ENCODE measurements at places on chromosomes 7 and 10.
A peak's percentile ranks its signal among the peaks of the same experiment; 100 is the strongest.

GRCh38 chr7:107234436-107234835 is 65.6 kb downstream of the HBP1 start:
- DNase-seq = no peak

- no peak for DNase-seq
These were observed 23.6 kb downstream of the PIP4K2A start for GRCh38 chr10:22690614-22691431.

DNA sequence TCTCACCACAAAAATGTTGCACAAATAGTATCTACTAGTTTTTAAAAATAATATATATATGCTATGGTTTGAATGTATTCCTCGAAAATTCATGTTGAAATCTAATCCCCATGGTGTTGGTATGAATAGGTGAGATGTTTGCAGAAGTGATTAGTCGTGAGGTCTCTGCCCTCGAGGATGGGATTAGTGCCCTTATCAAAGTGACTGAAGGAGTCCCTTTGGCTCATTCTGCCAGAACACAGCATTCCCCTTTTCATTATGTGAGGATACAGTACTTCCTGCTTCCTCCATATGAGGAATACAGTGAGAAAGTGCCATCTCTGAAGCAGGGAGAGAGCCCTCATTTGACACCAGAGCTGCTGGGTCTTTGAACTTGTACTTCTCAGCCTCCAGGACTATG is 777.5 kb upstream of the LRRTM3 start:
- no peak for DNase-seq

DNA sequence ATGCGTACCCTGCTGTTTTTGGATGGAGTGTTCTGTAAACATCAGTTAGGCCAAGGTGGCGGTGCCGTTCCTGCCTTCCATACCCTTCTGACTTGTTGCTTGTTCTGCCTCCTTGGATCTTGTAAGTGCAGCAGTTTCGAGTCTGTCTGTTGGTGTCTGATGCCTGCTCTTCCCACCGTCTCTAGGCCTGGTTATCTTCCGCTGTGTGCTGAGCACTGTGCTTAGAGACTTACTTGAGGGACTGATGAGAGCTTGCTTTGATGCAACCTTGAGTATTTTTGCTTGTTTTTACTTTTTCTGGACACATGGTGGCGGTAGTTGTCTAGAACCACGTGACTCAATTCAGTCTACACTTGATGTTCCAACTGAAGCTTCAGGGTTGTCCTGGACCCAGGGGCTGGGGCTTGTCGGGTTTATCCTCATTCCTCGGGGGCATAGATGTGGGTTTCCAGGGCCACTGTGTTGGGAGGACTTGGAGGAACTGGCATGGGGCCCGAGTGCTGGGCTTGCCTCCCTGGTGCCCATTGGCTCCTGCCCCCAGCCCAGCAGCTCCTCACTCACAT is 14.4 kb upstream of the SPRN start:
- no peak for DNase-seq

GRCh38 chr7:98771941-98772603 is 97.7 kb downstream of the TMEM130 start:
- DNase-seq = no peak

DNA sequence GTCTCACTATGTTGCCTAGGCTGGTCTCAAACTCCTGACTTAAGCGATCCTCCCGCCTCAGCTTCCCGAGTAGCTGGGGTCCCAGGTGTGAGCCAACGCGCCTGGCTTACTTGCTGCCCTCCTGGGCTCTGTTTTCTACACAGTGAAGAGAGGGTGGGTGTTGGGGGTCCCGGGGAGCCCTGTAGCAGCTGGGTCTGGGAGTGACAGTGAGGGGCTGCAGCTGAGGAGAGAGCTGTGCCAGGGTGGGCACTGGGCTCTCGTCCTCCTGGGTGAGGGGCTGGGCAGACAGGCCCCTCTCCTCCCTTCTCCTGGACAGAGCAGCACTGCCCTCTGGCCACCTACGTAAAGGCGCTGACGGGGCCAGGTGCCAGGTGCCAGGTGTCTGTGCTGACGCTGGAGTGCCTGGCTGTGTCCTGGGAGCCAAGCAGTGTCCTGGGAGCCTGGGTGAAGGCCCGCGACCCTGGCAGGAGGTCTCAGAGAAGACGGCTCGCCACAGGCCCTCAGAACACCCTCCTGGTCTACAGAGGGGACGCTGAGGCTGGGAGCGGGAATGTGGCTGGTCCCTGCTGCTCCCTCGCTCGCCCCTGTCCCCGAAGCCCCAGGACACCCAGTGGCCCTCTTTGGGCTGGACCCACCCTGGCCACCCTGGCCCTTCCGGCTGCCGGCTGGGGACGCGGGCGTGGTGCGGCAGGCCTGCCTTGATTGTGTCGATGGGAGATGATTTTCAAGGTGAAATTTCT is 35.6 kb downstream of the UNCX start:
- no peak for DNase-seq

- DNase-seq = no peak
These were observed 10.3 kb downstream of the LRMDA start for GRCh38 chr10:75441682-75442081.

DNA sequence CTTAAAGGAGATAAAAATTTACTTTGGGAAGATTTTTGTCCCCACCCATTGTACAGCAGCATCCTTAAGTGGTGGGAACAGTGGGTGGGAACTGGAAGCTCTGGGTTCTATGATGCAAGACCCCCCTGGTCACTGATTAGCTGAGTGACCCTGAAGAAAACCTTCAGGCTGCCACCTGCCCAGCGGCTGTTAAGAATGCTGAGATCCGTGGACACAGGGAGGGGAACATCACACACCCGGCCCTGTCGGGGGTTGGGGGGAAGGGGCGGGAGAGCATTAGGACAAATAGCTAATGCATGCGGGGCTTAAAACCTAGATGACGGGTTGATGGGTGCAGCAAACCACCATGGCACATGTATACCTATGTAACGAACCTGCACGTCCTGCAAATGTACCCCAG is 14.5 kb downstream of the CARD11 start:
- DNase-seq = no peak

DNA sequence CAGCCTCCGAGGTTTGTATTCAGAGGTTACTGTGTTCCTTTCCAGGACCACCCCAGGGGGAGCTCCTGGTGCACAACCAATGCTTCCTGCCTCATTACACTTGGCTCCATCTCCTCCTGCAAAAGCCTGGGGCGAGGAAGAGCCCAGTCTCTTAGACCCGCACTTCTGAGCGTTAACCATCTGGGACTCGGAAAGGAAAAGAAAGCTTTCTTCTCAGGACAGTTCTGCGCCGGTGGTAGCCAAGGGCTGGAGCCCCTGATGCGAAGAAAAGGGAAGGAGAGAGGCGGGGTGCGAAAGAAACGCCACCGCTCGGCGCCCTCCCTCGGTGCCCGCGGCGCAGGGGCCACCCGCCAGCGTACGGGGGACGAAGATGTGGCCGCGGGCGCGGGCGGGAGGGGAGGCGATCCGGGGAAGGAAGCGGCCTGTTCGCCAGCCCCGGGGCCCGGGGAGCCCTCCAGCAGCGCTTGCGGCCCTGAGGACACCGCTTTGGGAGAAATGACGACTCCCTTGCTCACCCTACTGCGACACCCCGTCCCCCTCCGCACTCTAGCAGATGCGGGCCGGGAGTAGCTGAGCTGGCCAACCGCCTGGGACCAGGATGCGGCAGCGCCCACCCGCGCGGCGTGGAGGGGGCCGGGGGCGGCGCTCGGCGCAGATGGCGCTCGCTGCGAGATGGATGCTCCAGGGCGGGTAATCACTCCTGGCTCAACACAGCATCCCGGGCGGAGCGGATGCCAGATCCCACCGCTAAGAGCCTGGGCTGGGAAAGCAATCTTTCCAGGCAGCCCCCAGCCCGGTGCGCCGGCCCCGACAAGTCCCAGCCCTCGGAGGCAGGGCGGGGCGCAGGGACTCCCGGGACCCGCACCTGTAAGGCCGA is 1.3 kb downstream of the NRCAM start:
- DNase-seq = no peak

DNA sequence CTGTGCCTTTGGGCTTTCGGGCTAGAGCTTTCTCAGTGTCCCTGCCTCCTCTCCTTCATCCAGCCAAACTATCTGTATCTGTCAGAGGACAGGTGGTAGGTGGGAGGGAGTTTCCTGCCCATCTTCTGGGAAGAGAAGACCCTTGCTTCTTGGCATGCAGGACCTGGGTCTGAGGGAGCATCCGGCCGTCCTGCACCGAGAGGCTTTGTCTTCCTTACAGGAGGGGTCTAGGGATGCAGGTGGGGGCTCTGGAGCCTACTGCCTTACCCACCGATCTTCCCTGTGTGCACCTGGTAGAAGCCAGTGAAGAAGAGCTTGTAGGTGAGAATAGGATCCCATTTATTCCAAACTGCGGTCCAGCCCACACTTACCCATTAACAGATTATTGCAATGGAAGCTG is 5.8 kb upstream of the KLF6 start:
- DNase-seq = no peak

GRCh38 chr10:133391761-133392518 is 2.0 kb upstream of the MTG1 start:
- DNase-seq = no peak

- DNase-seq = no peak
These were observed 72.1 kb upstream of the TNRC18 start for GRCh38 chr7:5495581-5496375.

- DNase-seq = no peak
These were observed 524.5 kb downstream of the PHTF2 start for GRCh38 chr7:78323118-78323517.

GRCh38 chr7:92949748-92950147 is 113.4 kb upstream of the CDK6 start:
- no peak for DNase-seq

GRCh38 chr7:16889851-16890415 is 8.2 kb upstream of the AGR3 start:
- DNase-seq = no peak

- DNase-seq = no peak
These were observed 33.5 kb upstream of the CUL1 start for GRCh38 chr7:148665221-148665620.

DNA sequence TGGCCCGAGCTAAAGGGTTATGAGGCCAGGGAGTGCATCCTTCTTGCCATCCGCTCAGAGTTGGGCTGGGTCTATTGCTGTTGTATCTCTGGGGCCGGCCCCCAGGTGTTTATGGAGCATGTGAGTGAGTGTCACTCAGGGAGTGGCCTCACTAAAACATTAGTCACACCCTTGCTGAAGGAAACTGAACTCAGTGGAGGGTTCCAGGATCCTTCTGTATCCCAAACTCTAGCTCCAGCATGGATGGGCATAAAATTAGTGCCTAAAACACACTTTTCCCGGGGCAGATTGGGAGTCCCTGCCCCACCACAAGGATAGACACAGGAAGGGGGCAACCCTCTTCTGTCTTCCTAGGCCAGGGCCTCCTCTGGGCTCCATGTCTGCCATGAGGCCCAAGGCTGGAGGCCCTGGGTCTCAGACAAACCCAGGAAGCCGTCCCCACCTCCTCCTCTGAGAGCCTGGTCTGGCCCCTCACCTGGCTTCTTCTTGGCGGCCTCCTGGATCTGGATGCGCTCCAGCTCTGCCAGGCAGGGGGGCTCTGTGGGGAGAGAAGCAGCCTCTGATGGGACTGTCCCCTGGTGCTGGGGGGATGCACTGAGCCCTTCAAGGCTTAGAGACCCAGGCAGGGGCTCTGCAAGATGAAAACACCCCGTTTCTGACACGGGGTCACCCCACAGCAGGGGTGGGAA is 24.5 kb downstream of the SPOCK2 start:
- no peak for DNase-seq

DNA sequence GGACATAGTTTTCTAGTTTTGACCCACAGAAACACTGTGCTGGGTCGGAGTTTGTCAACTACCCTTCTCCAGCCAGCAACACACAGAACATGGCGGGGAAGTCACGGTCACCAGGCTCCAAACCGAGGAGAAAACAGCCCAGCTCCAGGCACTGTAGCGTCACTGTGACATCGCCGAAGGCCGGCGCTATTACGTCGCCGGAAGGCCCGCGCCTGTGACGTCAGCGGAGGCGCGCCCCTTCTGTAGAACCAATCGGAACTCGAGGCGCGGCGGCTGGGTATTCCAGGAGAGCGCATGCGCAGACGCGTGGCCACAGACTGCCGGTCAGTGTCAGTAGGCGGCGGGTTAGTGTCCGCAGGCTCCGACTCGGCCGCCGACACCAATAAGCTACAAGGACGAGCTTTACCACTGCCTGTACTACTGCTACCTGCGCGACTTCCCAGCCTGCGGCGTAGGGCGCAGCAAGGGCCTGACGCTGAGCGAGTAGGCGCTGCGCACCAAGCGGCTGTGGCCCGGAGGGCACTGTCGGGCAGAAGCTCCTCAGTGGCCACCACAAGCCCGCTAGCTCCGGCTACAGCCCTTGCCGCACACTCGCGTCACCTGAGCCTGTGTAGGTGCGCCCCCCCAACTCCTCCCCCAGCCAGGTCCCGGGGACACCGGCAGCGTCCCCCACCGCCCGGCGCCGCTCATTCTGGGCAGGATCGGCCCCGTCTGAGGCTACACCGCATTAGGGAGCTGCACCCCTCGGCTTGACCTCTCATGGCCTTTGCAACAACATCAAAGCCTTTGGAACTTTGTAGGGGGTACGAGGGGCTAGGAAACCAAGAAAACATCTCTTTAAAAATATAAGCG is 35.1 kb upstream of the SRRM3 start:
- peak; percentile 85 for DNase-seq

DNA sequence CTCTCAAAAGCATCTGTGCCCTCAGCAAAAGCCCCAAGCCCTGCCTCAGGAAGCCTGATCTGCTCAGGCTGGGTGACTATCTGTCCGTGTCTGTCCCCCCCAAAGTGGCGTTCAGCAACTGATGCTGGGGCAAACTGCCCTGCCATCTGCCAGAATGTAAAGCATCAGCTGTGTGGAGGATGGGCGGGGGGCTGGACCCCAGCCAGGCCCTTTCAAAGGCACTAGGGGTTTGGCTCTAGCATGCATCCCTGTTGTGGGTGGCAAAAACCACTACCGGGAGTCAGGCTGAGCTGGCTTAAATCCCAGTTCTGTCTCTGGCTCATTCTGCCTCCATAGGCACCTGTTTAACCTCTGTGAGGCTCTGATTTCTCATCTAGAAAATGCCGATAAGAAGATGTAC is 35.5 kb downstream of the GPRIN2 start:
- no peak for DNase-seq

DNA sequence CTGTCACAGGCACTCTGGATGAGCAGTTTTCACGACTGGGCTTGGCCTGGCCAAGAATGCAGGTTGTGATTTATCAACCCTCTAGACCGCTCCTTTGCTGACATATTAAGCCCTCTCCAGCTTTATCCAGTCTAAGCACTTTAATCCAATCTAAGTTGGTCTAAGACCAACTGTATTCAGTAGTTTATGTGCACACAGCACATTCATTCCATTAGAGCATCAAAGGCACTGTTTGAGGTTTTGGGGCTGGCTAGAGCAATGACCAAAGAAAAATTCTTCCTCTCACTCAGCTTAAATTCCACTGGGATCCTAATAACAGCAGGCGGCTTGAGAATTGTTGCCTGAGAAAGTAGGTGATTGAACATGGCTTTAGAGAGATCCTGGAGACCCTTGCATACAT is 176.0 kb upstream of the INSYN2A start:
- DNase-seq = no peak

All from activated CD4-positive, CD25-positive, alpha-beta regulatory T cell treated with anti-CD3 and anti-CD28 coated beads, Interleukin-2, amount 50 U/mL, for 16 hours (primary cell).